Uterus (tissue), 4 donors: ENCODE measurements at places on chromosomes 11 and 22. TPM values are rescaled to one million over a fixed set of nuclear protein-coding genes. Genes with fewer than 3 reads are reported as not detected.

GRCh38 chr11:17734986-17735817, 621 bp downstream of the KCNC1 start:
- peaks cover 11% of the 10 kb centered on the region for H3K4me1 ChIP-seq
- no peaks in the 10 kb centered on the region for H3K36me3 ChIP-seq
- peak overlapping the region; percentile 32 for H3K4me3 ChIP-seq
- H3K27me3 ChIP-seq = peaks cover 20% of the 10 kb centered on the region

- peak overlapping the region; percentile 93 for H3K27ac ChIP-seq
- H3K27me3 ChIP-seq = no peaks in the 10 kb centered on the region
- H3K4me3 ChIP-seq = no peak overlapping the region
- DNase-seq = no peak
- H3K4me1 ChIP-seq = peaks cover 24% of the 10 kb centered on the region
Observed at GRCh38 chr11:43925063-43925931, 17.1 kb upstream of the C11orf96 start.

- no peaks in the 10 kb centered on the region for H3K36me3 ChIP-seq
- H3K27me3 ChIP-seq = peaks cover 4% of the 10 kb centered on the region
- no peak overlapping the region for H3K27ac ChIP-seq
- no peak for DNase-seq
- H3K4me3 ChIP-seq = no peak overlapping the region
- H3K4me1 ChIP-seq = no peaks in the 10 kb centered on the region
Observed at GRCh38 chr11:44307340-44308099, 2.4 kb downstream of the ALX4 start.

- H3K27me3 ChIP-seq = no peaks in the 10 kb centered on the region
- no peak overlapping the region for H3K27ac ChIP-seq
- H3K36me3 ChIP-seq = no peaks in the 10 kb centered on the region
- H3K4me3 ChIP-seq = no peak overlapping the region
- no peak for DNase-seq
Observed at GRCh38 chr11:108890482-108891105, 225.7 kb downstream of the DDX10 start.

- DNase-seq = no peak
- H3K27me3 ChIP-seq = no peaks in the 10 kb centered on the region
- peaks cover 9% of the 10 kb centered on the region for H3K4me1 ChIP-seq
Observed at GRCh38 chr11:64762277-64762673, 2.5 kb upstream of the PYGM start.

- no peak overlapping the region for H3K4me3 ChIP-seq
- H3K27me3 ChIP-seq = no peaks in the 10 kb centered on the region
Observed at GRCh38 chr11:26936109-26936508, 57.8 kb upstream of the FIBIN start.

DNA sequence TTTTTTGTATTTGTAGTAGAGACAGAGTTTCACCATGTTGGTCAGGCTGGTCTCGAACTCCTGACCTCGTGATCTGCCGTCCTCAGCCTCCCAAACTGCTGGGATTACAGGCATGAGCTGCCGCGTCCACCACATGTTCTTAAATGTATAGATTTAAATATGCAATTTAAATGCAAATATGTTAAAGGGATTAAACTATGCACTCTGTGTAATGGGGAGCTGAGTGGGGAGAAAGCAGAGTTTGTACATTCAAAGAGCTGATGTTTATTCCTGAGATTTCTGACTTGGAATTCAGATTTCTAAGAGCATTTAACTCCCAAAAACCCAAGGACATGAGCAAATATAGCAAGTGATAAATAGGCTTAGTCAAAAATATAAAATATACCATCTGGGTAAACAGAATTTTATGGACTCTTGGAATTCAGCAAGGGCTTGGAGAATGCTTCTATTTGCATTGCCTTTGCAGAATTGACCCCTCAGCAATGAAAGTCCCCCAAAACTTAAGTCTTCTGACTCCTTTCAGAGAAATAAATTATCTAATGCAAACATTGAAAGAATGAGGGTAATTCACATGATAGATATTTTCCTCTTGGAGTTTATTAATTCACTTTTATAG, 170.6 kb downstream of the LUZP2 start:
- no peaks in the 10 kb centered on the region for H3K4me1 ChIP-seq
- no peak for DNase-seq
- H3K4me3 ChIP-seq = no peak overlapping the region

DNA sequence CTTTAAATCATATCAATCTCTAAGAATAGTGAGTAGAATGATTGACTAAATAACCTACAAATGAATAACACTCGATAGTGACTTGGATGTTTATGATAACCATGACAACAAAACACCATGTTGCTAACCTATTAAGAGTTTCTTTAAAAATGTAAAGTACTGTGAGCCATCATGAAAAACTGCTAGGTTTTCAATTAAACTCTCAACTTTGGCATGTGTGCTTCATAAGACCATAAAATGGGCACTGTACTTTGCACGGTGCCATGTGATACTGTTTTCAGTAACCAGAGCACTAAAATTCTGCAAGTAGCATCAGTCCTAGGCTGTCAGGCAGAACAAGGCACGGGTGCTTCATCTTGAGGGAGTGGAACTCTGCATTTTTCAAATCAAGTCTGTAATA, 96.2 kb upstream of the TRIM77 start:
- H3K36me3 ChIP-seq = no peaks in the 10 kb centered on the region
- no peaks in the 10 kb centered on the region for H3K4me1 ChIP-seq
- DNase-seq = no peak
- no peaks in the 10 kb centered on the region for H3K27me3 ChIP-seq

DNA sequence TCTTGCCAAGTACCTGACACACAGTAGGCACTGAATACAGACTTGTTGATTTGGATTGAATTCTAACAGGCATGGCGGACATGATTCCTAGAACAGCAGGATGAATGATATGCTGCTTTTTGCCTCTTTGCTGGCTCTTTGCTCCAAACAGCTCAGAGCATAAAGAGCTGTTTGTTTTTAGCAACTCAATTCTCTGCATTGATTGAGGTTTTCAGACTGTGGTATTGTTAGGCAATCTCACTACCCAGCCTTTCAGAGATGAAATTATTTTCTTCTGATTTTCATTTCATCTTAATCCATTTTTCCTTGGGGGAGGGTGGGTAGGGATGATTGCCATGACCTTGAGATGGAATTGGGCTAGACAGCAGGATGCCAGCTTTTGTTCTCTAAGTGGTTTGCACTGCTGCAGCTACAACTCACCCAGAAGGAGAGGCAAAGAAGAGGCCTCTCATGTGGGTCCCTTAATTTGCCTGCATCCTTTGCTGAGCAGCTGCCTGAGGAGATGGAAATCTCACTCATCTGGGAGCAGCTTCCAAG, 20.5 kb downstream of the COA4 start:
- no peak overlapping the region for H3K27ac ChIP-seq
- H3K36me3 ChIP-seq = no peaks in the 10 kb centered on the region
- H3K27me3 ChIP-seq = no peaks in the 10 kb centered on the region
- no peak for DNase-seq

- H3K27me3 ChIP-seq = no peaks in the 10 kb centered on the region
- H3K27ac ChIP-seq = no peak overlapping the region
- H3K36me3 ChIP-seq = no peaks in the 10 kb centered on the region
- no peak overlapping the region for H3K4me3 ChIP-seq
- H3K4me1 ChIP-seq = no peaks in the 10 kb centered on the region
Observed at GRCh38 chr11:133175103-133175502, 357.2 kb downstream of the OPCML start.

- H3K4me1 ChIP-seq = no peaks in the 10 kb centered on the region
- H3K27ac ChIP-seq = no peak overlapping the region
- no peak overlapping the region for H3K4me3 ChIP-seq
- no peaks in the 10 kb centered on the region for H3K36me3 ChIP-seq
- DNase-seq = no peak
Observed at GRCh38 chr11:70622091-70622490, 223.8 kb downstream of the CTTN start.

DNA sequence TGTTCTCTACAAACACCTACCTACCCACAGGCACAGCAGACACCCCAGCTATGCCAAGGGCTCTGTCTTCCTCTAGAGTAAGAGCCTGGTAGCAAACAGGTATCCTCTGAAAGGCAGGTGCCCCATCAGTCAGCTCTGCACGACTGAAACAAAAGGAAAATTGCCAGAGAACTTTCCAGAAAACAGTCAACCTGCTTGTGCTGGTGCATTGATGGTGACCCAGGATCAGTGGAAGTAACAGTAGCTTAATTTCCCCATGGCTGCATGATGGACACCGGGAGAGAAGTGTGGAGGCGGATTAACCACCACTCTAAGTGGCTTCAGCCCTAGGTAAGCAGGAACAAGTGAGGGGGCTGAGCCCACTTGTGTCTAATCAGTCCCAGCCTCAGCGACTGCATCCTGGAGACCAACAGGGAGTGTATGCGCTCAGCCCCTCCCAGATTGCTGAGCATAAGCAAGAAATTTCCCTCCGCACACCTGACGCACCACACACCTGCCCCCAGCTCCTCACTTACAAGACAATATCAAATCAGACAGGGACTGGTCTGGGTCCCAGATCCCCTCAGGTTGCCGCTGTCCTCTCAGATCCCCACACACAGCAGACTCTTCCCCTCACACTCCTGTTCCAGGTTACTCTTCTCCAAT, 70.7 kb upstream of the IGLL5 start:
- DNase-seq = no peak
- no peaks in the 10 kb centered on the region for H3K36me3 ChIP-seq
- no peaks in the 10 kb centered on the region for H3K27me3 ChIP-seq
- no peak overlapping the region for H3K4me3 ChIP-seq

- H3K27ac ChIP-seq = peak overlapping the region; percentile 93
- no peaks in the 10 kb centered on the region for H3K36me3 ChIP-seq
- peaks cover 28% of the 10 kb centered on the region for H3K4me1 ChIP-seq
- no peaks in the 10 kb centered on the region for H3K27me3 ChIP-seq
Observed at GRCh38 chr11:74683279-74683871, 47.9 kb downstream of the CHRDL2 start.

GRCh38 chr22:19789828-19790227, 29.2 kb downstream of the TBX1 start:
- H3K4me3 ChIP-seq = no peak overlapping the region
- H3K36me3 ChIP-seq = no peaks in the 10 kb centered on the region
- H3K4me1 ChIP-seq = no peaks in the 10 kb centered on the region
- no peaks in the 10 kb centered on the region for H3K27me3 ChIP-seq

DNA sequence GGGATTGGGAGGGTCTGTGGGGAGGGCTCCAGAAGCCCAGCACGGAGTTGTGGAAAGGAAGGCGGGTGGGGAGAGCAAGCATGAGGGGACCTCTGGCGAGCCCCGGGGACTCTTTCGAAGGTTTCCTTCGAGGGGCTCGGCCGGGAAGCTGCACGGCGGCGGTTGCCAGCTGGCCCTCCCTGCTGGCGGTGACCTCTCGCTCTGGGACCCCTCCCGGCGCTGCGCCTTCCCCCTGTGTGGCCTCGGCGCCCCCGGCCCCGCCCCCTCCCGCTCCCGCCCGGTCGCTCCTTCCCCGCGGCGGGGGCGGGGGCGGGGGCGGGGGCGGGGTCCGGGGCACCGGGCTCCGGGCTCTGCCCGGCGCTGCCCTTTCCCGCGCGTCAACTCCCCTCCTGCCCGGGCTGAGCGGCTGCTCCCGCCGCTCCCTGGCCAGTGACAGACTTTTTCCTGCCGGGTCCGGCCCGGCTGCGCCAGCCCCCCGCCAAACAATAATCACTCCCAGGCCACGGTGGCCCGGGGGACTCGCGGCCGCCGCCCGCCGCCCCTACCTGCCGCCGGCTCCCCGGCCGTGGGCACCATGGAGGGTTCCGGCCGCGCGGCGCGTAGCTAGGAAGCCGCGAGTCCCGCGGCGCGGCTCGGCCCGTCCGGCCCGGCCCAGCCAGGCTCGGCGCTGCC, 941 bp downstream of the CLCF1 start:
- peak overlapping the region; percentile 92 for H3K27ac ChIP-seq
- no peaks in the 10 kb centered on the region for H3K27me3 ChIP-seq
- H3K4me1 ChIP-seq = no peaks in the 10 kb centered on the region

GRCh38 chr22:20064545-20065262, 15.3 kb upstream of the DGCR8 start:
- H3K4me1 ChIP-seq = no peaks in the 10 kb centered on the region
- H3K36me3 ChIP-seq = no peaks in the 10 kb centered on the region
- no peak overlapping the region for H3K4me3 ChIP-seq
- H3K27ac ChIP-seq = no peak overlapping the region
- H3K27me3 ChIP-seq = no peaks in the 10 kb centered on the region
- DNase-seq = no peak

DNA sequence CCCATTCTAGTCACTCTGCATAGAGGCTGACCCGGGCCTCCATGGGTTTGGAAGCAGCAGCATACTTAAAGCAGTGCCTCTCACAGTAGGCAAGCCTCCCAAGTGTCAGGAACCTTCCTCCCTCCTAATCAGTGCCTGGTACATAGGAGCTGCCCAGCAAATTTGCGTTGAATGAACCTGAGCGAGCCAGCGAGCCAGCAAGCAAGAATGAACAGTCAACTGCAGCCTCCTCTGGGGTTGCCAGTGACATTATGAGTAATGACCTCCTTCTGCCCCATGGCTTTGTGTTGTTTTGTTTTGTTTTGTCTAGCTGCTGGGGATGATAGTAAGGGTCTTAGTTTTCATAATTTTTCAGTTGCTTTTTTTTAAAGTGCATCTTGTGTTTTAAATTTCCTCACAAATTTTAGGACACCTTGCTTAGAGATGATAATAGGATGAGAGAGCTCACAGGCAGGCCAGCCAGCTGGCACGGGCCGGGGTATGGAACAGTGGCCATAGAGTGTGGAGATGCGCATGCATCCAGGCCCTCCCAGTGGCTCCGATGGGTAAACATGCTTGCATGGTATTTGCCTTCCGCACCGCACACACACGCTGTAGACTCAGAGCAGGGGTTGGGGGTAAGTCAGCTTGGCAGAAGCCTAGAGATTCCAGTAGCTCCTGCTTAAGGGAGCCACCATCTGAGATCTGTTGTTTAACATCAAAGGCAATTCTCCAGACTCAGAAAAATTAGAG, 36.1 kb downstream of the TTC12 start:
- no peaks in the 10 kb centered on the region for H3K27me3 ChIP-seq
- H3K27ac ChIP-seq = no peak overlapping the region
- DNase-seq = no peak

GRCh38 chr11:130217133-130218031, 57.8 kb downstream of the ST14 start:
- no peaks in the 10 kb centered on the region for H3K36me3 ChIP-seq
- no peaks in the 10 kb centered on the region for H3K27me3 ChIP-seq
- DNase-seq = no peak
- H3K4me3 ChIP-seq = no peak overlapping the region
- no peak overlapping the region for H3K27ac ChIP-seq

The SMTNL1 gene
- not detected for total RNA-seq

The FXYD2 gene
- total RNA-seq = 7.9 TPM

The USP28 gene
- total RNA-seq = 30.5 TPM

The FOLR2 gene
- 52.1 TPM for total RNA-seq

The NAALAD2 gene
- 4.1 TPM for total RNA-seq

The B4GALNT4 gene
- 1.8 TPM for total RNA-seq

The DDX25 gene
- total RNA-seq = not detected

The SEPTIN5 gene
- total RNA-seq = 67.6 TPM

The SAAL1 gene
- 14.8 TPM for total RNA-seq

The TMEM45B gene
- 2.1 TPM for total RNA-seq

The OR4A16 gene
- not detected for total RNA-seq

The CSF2RB gene
- 3.5 TPM for total RNA-seq

The ABCG4 gene
- 2.7 TPM for total RNA-seq

The UPK3A gene
- not detected for total RNA-seq

The LRRC10B gene
- 0.59 TPM for total RNA-seq
